ACHN (cell line): ENCODE measurements at places on chromosomes 7 and 10.

- DNase-seq, result no peak
These were observed 41.2 kb downstream of the TNRC18 start for GRCh38 chr7:5382281-5382892.

DNA sequence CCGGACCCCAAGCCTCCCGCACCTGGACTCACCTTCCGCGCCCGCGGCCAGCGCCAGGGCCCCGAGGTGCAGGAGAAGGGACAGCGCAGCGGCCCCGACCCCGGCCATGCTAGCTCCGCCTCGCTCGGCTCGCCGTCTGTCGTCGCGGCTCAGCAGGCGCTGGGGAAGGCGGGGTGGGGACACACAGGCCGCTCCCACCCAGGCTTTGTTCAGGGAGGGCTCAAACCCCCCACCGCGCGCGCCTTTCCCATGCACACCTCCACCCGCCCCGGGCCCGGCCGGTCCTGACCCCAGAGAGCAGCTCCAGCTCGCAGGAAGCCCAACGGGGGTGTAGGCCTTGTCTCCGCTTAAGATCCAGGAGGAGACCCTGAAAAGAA, at the start of gene KCP:
Gene KCP, minus strand, starts transcription at position 141 of the 377 bp plus-strand sequence. Its CDS starts 33 bp downstream, at position 108.
- DNase-seq, result peak; percentile 74

- no peak for DNase-seq
These were observed 181.9 kb upstream of the PRSS58 start for GRCh38 chr7:142439739-142440138.

DNA sequence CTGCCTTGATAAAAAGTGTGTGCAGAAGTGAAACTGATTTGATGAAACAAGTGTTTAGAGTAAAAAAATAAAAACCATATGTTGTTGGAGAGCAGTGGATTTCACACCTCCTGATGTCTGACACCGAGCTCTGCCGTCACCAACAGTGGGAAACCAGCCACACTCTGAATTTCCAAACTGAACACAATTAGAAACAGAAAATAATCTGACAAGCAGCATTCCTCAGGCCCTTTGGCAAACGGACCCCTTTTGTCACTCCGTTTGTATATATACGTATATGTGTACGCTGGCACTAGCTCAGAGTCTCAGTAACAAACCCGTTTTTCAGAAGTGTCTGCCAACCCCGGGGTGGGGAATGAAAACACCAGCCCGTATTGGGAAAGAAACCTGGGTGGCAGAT, 32.4 kb downstream of the TACC2 start:
- DNase-seq, result no peak

- no peak for DNase-seq
These were observed 15.8 kb downstream of the ZNF485 start for GRCh38 chr10:43622038-43622437.

DNA sequence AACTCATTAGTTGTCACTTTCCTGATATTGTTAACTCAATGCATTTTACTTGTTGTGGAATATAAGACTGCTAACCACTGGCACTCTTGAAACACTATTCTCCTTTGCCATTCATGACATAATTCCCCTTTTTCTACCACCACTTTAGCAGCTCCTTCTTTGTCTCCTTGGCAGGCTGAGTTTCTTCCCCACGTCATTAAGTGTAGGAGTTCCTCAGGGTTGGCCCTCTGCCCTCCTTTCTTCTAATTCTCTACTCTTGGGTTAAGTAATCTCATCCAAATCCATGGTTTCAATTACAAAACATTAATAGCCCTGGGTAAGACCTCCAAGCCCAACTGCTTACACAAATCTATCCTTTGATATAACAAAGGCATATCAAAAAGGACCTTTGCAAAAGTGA, 175.1 kb downstream of the HGF start:
- DNase-seq, result no peak

DNA sequence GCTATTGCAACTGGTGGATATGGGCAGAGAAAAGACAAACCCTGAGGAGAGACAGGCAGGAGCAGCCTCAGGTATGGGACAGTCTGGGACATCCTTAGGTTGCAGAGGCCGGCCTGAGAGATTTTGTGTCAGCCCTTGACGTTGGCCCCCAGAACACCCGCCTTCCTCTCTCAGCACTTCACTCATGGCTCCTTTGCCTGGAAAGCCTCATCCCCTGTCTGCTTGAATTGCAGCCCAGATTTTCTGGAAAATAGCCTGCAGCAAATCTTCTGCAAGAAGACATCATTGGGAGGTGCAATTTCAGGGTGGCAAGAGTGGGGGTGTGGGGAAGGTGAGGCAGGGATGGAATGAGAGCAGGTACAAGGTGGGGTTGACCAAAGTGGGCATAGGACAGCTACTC, 2.2 kb upstream of the FRMD4A start:
- no peak for DNase-seq

GRCh38 chr10:35208536-35208935, 81.9 kb downstream of the CREM start:
- no peak for DNase-seq

DNA sequence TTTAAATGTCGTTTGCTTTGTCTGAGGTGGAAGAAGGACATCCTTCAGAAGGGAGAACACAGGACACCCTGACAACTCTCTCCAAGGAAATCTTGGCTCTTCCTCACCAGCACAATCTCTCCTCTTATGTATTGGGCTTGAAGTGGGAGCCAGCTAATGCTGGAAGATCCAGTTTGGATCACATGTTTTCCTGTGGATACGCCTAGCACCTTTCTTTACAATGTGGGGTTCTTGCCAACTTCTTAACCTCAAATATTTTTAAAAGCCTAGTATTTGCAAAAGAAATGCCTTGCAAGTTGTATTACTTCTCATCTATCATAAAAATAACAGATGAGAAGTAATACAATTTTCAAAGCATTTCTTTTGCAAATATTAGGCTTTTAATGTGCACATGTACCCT, 76.4 kb downstream of the FRMD4A start:
- no peak for DNase-seq

GRCh38 chr7:137151041-137151689, 192.4 kb downstream of the PTN start:
- no peak for DNase-seq

- DNase-seq, result no peak
These were observed 2.1 kb upstream of the PALD1 start for GRCh38 chr10:70476249-70477035.
